ENCODE measurements at places on chromosomes 4 and X.

- DNase-seq = no peak
Observed at GRCh38 chr4:154030152-154030551, 241.3 kb upstream of the SFRP2 start.

GRCh38 chrX:113770071-113770470 lies 813.8 kb upstream of the HTR2C start:
- DNase-seq = peak; percentile 6

- DNase-seq = no peak
Observed at GRCh38 chr4:38177641-38178391, 217.6 kb downstream of the PTTG2 start.

GRCh38 chrX:123736333-123736921 lies 3.6 kb upstream of the THOC2 start:
- no peak for DNase-seq

GRCh38 chr4:80136270-80136669 lies 61.0 kb upstream of the PRDM8 start:
- DNase-seq = no peak

- no peak for DNase-seq
Observed at GRCh38 chrX:57652705-57653104, 27.4 kb downstream of the NLRP2B start.

- no peak for DNase-seq
Observed at GRCh38 chr4:83850435-83850834, 314.5 kb downstream of the GPAT3 start.

- DNase-seq = no peak
Observed at GRCh38 chr4:177005674-177006230, 213.0 kb upstream of the VEGFC start.

GRCh38 chr4:71235311-71236201 lies 103.3 kb upstream of the SLC4A4 start:
- no peak for DNase-seq

GRCh38 chrX:13128104-13128503 lies 83.7 kb upstream of the FAM9C start:
- DNase-seq = no peak

DNA sequence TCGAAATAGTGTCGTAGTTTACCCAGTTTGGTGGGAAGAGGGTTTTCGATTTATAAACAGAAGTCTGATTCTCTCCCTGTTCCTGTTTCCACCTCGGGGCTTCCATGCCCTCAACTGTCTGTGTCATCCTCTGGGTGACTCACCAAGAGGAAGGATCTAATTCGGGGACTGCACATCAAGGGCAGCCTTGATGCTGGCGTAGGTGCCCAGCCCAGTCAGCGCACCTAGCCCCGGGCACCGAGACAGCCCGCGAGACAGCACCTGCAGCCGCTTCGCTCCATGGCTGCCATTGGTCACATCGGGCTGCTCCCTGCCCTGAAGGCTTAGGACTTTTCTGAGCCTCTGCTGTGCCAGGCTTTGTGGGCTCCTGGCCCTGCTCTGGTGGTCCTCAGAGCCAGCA lies 7.7 kb downstream of the ABCD1 start:
- DNase-seq = no peak

- no peak for DNase-seq
Observed at GRCh38 chr4:169756971-169757574, 671 bp downstream of the HPF1 start.

DNA sequence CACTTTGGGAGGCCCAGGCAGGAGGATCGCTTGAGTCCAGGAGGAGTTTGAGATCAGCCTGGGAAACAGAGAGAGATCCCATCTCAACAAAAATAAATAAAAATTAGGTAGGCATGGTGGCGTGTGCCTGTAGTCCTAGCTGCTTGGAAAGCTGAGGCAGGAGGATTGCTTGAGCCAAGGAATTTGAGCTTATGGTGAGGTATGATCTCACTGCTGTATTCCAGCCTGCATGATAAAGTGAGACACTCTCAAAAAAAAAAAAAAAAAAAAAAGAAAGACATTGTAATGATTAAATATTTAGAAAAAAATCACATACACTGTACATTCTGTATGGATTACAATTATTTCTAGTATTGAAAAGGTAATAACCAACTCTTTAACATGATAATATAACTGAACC lies 87.1 kb downstream of the SLIT2 start:
- no peak for DNase-seq

- no peak for DNase-seq
Observed at GRCh38 chr4:20832826-20833225, 132.6 kb downstream of the PACRGL start.
